ENCODE measurements at places on chromosomes 1 and 21.
A peak's percentile ranks its signal among the peaks of the same experiment; 100 is the strongest.

- DNase-seq, result no peak
These were observed 97.2 kb downstream of the VPS13D start for GRCh38 chr1:12326986-12327385.

DNA sequence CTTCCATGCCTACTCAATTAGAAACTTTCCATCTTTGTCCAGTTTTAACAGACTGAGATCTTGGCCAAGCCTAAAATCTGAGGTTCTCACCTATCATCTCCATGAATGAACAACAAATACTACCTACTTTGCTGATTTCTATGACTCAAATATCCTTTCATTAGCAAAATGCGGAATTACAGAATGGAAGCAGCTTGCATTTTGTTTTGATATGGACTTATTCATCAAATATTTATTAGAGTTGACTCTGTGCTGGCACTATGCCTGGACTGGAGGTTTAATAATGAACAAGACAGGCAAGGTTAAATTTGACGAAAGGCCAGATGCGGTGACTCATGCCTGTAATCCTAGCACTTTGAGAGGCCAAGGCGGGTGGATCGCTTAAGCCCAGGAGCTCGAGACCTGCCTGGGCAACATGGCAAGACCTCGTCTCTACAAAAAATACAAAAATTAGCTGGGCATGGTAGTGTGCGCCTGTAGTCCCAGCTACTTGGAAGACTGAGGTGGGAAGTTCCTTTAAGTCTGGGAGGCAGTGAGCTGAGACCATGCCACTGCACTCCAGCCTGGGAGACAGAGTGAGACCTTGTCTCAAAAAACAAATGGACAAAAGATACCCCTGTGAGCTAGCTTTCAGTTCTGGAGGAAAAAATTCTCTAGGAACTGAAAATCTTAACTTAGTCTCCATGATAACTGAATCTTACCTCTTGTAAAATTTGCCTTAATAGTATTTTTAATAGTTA lies 29.4 kb upstream of the SOD1 start:
- no peak for DNase-seq

- DNase-seq, result peak; percentile 18
These were observed 94.8 kb upstream of the SGIP1 start for GRCh38 chr1:66439031-66439740.

- no peak for DNase-seq
These were observed 281.1 kb upstream of the DUSP10 start for GRCh38 chr1:222023025-222023424.
